Vagina (tissue), 2 donors: ENCODE measurements at places on chromosomes 12 and 14.

- DNase-seq, result no peak
Measured at GRCh38 chr12:7144414-7145120, 14.4 kb downstream of the CLSTN3 start.

DNA sequence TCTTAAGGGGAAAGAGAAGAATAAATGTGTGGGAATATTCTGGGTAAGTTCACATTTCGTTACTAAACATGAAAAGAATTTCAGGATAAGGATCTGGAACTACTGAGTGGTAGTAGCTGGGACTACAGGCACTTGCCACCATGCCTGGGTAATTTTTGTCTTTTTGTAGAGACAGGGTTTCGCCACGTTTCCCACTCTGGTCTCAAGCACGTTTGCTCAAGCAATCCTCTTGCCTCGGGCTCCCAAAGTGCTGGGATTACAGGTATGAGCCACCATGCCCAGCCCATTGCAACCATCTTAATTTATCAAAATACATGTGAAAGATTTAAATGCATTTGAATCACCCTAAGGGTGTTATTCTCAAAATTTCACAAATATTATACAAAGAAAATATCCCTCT lies 26.4 kb downstream of the ITPR2 start:
- DNase-seq, result no peak

DNA sequence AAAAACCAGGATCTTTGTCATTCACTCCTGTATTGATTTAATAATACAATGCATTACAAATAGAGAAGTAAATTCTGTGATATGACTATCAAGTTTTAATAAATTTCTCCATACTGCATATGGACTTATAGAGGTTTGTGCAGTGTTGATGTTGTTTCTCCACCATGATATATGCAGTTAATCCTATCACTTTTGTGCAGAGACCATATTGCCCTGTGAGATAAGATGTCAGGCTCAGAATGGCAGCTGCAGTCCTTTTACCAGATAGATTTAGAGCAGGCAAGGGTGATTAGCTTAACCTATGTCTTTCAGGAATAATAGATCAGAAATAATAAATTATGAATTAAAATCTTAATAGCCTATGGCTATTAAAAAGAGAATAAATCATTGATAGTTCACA lies 38.6 kb upstream of the KCNJ8 start:
- no peak for DNase-seq

DNA sequence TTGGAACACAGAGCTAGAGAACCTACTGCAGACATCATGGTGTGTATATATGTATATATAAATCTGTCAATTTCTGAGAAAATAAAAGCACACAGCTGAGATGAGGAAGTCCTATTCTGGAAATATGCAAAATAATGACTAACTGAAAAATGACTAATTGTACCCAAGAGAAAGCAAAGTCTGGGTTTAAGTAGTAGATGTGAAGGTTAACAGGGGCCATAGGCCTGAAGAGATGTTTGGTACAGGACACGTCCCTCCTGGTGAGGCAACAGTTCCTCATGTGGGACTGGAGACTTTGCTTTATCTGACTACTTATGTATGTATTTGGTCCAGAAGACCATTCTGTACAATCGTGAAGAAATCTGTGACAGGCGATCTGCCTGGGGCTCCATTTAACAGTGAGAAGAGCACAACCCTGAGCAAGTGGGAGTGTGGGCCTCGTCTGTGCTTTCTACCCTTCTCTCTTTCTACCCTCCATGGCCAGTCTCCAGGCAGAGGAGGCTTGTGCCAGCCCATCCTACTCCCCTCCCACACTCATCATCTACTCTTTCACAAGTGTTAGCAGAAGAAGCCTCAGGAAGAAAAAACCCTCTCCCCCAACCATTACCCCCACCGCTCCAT lies 67.5 kb downstream of the SLC41A2 start:
- DNase-seq, result no peak

GRCh38 chr14:37583358-37584210 lies 11.5 kb downstream of the FOXA1 start:
- DNase-seq, result no peak

DNA sequence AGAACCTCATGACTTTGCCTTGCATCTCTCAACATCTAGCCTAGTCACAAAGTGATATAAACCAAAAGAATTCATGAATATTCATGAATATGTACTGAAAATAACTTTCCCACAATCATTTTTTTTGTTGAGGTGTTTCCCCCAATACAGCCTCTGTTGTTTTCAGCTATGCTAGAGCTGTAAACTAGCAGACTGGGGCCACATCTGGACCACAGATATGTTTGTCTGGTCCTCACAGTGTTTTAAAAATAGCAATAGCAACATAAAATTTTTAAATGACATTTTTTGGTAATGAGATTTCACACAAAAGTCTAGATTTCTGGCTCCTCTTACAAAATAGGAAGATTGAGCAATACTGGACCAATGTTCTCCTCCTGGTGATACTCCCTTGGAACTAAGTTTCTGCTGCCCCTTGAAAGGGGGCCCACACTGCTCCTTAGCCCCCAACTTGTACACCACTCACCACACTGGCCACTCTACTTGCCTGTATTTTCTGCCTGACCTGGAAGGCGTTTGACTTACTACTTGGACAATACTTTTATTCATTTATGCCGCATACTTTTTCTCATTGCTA lies 81.2 kb downstream of the BMP4 start:
- DNase-seq, result no peak

GRCh38 chr12:51008329-51009055 lies 17.7 kb downstream of the SLC11A2 start:
- no peak for DNase-seq

DNA sequence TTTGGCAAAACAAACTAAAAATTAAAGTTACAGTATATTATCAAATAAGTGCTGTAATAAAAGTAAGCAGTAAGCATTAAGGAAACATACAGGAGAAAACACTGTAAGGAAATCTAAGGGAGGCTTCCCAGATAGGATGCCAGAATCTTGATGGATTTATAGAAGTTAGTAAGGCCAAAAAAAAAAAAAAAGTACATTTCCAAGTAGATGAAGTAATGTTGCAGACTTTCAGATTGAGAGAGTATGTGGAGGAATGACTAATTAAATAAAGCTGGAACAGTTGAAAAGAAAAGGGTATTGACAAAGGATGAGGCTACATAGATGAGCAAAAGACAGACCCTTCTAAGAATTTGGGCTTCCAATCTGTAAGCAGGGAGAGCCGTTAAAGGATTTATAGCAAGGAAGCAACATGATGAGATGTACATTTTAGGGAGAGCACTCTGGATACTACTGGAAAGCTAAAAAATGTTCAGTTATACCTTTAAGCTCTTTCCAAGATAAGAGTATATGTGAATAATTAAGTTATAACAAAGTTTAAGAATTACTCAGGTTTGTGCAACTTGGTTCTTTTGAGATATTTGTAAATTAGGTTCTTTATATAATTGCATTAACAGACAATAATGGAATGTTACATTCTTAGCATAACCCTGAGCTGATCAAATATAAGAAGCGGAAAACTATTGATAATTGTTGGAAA lies 87.5 kb upstream of the MON2 start:
- DNase-seq, result no peak
